Left lung (tissue), 14 donors: ENCODE measurements at places on chromosomes 6 and 20. TPM values are rescaled to one million over a fixed set of nuclear protein-coding genes. Genes with fewer than 3 reads are reported as not detected.

Gene TOX2
- total RNA-seq: 14.5 TPM

GRCh38 chr6:167915139-167915538, 82.3 kb upstream of the KIF25 start:
- no peaks in the 10 kb centered on the region for H3K4me1 ChIP-seq
- no peak overlapping the region for H3K4me3 ChIP-seq
- no peak overlapping the region for H3K27ac ChIP-seq
- no peaks in the 10 kb centered on the region for H3K27me3 ChIP-seq
- H3K36me3 ChIP-seq: peaks cover 44% of the 10 kb centered on the region

GRCh38 chr20:59955131-59955796, 3.0 kb upstream of the CDH26 start:
- H3K27me3 ChIP-seq: no peaks in the 10 kb centered on the region
- no peak overlapping the region for H3K4me3 ChIP-seq
- H3K4me1 ChIP-seq: no peaks in the 10 kb centered on the region

Gene CST5
- total RNA-seq: not detected
